ENCODE measurements at places on chromosomes 11 and 22.

- DNase-seq, result no peak
These were observed 2.3 kb downstream of the CCDC85B start for GRCh38 chr11:65892661-65893317.

- no peak for DNase-seq
These were observed 317.5 kb upstream of the TENM4 start for GRCh38 chr11:79758325-79758724.

- no peak for DNase-seq
These were observed 15.6 kb downstream of the ARAP1 start for GRCh38 chr11:72736452-72737069.

DNA sequence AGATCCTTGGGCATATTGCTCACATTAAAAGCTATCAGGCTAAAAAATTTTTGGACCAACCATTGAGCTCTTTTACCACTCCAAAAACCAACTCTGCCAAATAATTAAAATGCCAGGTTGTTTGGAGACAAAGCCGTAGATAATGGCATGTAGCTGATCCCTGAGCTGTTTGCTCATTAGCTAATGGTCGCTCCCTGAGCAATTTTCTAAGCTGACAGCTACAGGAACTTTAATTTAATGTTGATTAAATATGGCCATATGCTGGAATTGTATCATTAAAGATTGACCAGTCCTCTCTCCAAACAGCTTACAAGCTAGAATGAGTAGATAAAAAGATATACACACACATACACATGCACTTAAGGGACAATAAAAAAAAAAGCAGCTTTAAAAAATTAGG, 216.2 kb upstream of the ARHGAP20 start:
- no peak for DNase-seq

DNA sequence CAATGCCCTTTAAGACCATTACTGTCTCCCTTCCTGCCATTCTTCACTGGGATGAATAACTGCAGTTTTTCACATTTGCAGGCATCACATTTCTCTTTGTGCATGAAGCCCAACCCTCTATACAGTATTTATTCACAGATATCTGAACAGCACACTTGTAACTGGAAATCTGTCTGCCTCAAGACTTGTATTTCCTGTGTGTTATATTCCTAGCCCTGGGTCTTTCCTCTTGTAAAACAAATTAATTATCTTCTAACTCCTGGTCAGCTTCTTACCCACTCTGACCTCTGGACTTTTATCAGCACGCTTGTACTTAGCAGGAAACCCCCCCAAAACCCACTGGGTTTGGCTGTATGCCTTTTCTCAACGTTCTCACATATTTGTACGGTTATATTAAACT, 2.0 kb downstream of the CSRP3 start:
- DNase-seq, result no peak

DNA sequence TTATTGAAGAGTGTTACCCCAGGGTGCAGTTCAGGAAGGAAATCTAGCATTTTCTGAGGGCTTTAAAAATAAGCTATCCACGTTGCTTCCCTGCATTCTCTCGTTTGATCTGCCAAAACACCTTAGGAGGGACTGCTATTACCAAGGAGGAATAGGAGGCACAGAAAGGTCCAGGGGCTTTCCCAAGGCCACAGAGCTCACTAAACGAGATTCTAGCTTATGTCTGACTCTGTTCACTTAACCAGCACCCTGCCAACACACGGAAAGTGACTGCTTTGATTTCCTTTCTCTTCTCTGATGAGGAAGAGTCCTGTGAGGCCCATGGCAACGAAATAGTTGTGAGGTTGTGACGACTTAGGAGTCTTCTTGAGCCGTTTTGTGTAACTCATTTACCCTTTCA, 3.4 kb upstream of the PTPN5 start:
- no peak for DNase-seq

- no peak for DNase-seq
These were observed 8.6 kb upstream of the MSANTD4 start for GRCh38 chr11:106030609-106031008.

GRCh38 chr22:38219632-38220031, 17.8 kb downstream of the MAFF start:
- no peak for DNase-seq

- DNase-seq, result no peak
These were observed 75.0 kb downstream of the C11orf65 start for GRCh38 chr11:108392353-108392752.

GRCh38 chr11:33700063-33700501, 544 bp downstream of the C11orf91 start:
- DNase-seq, result no peak

DNA sequence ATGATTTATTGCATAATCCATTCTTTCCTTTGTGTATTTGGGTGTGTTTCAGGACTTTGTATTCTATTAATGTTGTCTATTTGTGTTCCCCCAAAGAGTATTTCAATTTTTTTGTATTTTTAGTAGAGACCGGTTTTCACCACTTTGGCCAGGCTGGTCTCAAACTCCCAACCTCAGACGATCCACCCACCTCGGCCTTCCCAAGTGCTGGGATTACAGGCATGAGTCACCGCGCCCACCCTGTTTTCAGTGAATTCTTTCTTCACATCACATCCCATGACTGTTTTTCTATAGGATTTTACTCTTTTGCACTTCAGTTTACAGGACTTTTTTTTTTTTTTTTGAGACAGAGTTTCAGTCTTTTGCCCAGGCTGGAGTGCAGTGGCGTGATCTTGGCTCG, 46.3 kb downstream of the RBX1 start:
- DNase-seq, result no peak

GRCh38 chr11:21254055-21254454, 584.7 kb downstream of the NELL1 start:
- DNase-seq, result no peak

- DNase-seq, result no peak
These were observed 24.1 kb downstream of the OR10D3 start for GRCh38 chr11:124207102-124207792.

GRCh38 chr11:65498042-65498726, 661 bp upstream of the MALAT1 start:
- no peak for DNase-seq

All from cortex of kidney (tissue), 1 donor.